ENCODE measurements at places on chromosomes 6 and 20.

GRCh38 chr20:10673176-10673841, 490 bp downstream of the JAG1 start:
- no peak for DNase-seq

DNA sequence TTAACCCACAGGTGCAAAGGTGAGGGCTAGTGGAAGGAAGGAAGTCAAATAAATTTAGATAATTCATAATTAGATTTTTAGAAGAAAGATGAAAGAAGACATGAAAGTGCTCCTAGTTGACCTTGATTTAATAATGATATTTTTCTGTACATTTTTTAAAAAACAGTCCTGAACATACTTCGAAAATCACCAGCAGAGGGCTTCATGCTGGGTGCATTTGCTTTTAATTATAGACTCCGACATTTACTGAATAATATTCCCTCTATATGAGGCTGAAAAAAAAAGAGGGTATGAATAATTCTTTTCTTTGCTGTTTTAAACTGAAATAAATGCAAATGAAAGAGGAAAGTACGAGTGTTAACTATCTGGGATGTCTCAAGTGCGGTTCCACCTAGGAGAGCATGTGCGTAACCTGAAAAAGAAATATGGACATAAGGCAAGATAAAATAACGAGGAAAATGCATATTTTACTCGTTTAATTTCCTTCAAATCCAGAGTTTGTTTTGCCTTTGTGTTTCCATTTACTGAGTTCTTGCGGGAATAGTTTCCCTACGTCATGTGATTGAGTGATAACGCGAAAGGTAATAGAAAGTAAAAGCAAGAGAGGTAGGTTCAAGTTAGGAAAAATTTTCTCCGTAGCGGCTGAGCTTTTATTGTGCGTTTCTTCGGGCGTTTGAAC, 3.1 kb upstream of the TFAP2B start:
- no peak for DNase-seq

DNA sequence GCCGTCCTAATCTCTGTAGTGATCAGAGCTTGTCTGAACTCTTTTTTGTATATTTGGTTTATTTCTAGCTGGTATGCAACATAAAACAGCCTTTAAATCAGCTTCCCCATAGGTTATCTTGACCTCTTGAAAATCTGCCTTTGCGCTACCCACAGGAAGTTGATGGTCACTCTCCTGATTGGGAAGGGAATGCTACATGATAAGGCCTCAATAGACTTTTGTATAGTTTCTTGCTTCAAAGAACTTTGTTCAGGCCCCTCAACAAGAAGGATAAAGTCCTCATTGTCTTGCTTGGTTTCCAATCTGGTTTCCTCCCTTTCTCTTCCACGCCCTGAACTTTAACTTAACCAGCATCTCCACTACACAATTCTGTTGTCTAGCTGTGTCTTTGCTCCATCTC, 95.4 kb upstream of the TENT5A start:
- no peak for DNase-seq

DNA sequence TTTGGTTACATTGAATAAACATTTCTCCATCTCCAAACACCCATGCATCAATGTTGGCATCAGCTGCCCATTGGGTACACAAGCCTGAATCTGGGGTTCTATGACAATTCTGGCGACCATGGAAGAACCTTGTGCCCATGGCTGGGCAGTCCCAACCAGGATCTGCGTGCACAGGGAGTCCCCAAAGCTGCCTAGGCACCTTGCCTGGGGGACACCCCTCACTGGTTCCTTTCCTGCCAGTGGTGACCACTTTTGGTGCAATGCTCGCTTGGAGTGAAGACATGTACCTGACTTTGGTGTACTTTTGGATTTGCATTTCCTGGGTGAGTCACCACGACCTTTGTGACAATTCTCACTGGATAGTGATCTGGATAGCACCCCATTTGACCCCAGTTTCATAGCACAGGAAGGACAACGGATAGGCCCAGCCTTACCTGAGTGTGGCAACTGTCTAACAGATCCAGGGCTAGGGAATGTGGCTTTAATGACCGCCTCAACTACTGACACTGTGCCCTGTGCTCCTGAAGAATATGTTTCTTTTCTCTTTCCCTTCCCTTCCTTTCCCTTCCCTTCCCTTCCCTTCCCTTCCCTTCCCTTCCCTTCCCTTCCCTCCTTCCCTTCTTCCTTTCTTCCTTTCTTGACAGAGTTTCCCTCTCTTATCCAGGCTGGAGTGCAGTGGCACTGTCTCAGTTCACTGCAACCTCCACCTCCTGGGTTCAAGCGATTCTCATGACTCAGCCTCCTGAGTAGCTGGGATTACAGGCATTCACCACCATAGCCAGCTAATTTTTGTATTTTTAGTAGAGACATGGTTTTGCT, 7.1 kb downstream of the SPINT3 start:
- DNase-seq, result no peak

DNA sequence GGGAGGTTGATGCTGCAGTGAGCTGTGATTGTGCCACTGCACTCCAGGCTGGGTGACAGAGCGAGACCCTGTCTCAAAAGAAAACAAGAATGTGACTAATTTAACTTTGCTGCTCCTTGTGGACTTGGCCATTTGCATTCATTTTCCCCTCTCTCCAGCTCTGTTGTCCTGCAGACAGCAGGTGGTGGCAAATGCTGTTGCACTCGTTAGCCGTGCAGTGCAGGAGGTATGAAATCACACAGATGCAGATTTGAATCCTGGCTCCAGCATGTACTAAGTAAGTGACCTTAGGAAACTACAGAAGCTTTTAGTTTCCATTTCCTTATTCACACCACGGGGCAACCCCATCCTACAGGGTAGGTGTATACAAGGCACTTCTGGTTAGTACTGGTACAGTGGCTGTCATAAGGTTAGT, 9.6 kb upstream of the BEND3 start:
- DNase-seq, result no peak

- no peak for DNase-seq
Measured at GRCh38 chr6:102902471-102902870, 1509.0 kb downstream of the GRIK2 start.

- DNase-seq, result no peak
Measured at GRCh38 chr6:38239719-38240451, 399.8 kb downstream of the BTBD9 start.

DNA sequence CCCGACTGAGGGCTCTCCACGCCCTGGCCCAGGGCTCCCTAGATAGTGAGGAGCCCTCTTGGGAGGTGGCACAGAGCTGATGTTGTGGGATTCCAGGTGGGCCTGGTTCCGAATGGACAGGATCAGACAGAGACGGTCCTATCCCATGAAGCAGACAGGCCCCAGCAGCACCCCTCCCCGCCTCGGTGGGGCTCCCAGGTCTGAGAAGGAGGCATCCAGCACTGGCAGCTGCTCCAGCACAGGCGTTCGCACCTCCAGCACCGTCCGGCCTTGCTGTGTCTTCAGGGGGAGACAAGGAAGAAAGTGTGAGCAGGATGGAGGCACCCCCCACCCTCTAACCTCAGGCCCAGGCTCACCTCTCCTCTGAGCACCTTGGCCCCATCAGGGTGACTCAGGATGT, 28.7 kb downstream of the COL11A2 start:
- DNase-seq, result no peak

- DNase-seq, result no peak
Measured at GRCh38 chr6:46972531-46972930, 50.8 kb upstream of the ADGRF5 start.

- DNase-seq, result no peak
Measured at GRCh38 chr6:135814043-135814442, 37.5 kb upstream of the PDE7B start.

- no peak for DNase-seq
Measured at GRCh38 chr6:108795122-108795521, 53.1 kb upstream of the ARMC2 start.

- DNase-seq, result no peak
Measured at GRCh38 chr6:31765910-31766794, 3.7 kb downstream of the SAPCD1 start.

DNA sequence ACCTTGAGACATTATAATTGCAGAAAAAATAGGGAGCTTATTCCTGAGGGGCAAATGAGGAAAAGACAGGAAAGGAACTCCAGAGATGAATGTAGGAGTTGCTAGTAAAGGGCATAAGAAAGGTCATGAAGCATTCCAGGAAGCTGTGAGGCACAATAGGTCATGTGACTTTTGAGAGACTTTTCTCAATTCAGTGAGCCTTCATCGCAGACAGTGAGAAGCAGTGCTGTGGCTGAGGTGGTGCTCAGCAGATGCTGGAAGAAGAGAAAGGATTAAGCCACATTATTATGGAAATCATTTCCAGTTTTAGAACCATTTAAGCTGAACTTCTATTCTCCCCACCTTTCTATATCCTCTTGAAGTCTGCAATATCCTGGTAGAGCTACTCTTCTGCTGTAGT, 4.1 kb downstream of the SPTLC3 start:
- no peak for DNase-seq

DNA sequence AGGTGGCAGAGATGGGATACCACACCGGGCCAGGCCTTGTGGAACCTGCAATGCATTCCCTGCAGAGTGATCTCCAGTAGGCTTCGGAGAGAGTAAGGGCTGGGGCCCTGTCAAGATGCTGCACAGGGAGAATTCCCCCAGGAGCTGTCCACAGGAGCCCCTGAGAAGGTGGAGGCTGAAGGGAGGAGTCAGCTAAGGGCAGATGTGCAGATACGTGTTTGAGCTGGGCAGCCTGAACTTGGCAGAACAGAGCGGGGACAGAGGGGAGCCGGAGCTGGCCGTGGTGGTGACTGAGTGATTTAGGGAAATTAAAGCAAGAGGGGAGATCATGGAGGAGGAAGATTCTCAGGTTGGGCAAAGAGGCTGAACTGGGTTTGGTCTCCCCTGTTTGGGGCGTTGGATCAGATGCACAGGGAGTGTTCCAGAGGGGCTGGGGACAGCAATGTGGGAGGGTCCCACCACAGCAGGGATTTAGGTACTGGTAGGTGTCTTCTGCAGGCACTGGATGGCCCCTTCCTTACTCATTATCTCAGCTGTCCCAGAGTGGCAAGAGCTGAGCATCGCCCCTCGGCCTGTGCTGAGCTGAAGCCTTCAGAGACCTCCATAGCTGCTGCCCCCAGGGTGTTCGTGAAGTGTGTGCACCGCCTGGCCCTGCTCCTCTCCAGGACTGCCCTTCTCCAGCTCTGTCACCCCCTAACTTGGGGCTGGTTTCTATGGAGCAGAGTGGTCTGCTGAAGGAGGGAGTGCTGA, 3.8 kb upstream of the NCR2 start:
- DNase-seq, result no peak

DNA sequence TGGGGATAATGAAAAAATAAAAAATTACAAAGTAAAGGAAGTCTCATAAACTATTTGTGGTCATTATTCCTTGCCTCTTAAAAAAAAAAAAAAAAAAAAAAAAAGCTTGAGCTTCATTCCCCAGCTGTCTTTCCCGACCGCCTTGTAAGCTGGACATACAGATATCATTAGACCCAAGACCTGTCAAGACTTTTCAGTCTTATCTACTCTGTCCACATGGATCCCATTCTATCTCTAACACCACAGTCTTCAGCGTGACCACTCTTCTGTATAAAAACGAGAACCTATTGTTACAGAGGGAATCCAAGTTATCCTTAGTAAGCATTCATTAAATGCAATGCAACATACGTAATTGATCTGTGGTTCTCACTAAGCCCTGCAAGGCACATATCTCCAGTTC, 423.5 kb downstream of the MEI4 start:
- DNase-seq, result no peak

DNA sequence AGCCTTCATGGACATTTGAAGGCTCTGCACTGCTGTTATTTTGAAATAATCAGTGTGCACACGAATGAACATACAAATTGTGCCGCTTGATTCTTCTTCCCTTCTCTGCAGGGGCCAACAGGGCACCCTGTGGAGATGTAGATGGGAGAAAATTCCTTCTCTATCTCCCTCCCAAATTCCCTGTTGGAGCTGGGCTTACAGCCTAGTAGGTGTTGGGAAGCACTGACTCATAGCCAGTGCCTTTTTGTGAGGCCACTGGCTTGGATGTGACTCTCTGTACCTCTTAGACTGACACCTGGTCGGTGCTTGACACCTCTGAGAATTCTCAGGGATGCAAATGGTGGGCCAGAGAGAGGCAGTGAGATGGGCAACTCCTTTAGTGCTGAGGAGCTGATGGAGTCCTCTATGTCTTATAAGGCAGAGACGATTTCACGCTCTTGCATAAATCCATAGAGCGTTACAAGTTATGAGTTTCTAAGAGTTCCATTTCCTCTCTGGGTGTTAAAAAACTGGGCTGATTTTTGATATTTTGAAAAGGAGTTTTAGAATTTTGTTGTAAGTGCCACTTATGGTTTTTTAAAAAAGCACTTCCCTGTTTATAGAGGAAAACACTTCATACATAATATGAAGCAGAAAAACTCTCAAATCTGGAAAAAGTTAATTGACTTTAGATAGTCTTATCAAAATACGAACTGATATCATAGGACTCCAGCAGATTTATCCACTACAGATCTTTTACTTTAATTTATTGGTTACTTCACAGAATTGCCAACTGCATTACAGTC, 89.8 kb upstream of the MAP3K7 start:
- DNase-seq, result no peak

GRCh38 chr6:42419490-42420280, 32.0 kb downstream of the TRERF1 start:
- no peak for DNase-seq

- DNase-seq, result no peak
Measured at GRCh38 chr20:40191573-40191972, 497.5 kb downstream of the MAFB start.

DNA sequence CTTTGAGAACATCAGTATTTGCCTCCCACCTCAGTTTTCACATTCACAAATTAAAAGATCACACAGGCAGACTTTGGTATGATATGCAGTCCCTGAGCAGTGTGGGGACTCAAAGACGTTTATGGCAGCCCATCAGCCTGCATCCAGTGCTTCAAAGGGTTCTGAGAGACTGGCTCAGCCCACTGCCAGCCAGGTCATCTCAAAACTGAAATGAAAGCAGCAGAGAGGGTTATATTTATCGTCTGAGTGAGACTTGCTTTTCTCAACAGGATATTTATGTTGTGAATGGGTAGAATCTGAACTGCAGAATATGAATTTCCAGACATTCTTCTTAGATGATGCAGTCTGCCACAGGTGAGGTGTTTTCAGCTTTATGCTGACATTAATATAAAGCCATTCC, 159.8 kb downstream of the NRN1 start:
- DNase-seq, result no peak

DNA sequence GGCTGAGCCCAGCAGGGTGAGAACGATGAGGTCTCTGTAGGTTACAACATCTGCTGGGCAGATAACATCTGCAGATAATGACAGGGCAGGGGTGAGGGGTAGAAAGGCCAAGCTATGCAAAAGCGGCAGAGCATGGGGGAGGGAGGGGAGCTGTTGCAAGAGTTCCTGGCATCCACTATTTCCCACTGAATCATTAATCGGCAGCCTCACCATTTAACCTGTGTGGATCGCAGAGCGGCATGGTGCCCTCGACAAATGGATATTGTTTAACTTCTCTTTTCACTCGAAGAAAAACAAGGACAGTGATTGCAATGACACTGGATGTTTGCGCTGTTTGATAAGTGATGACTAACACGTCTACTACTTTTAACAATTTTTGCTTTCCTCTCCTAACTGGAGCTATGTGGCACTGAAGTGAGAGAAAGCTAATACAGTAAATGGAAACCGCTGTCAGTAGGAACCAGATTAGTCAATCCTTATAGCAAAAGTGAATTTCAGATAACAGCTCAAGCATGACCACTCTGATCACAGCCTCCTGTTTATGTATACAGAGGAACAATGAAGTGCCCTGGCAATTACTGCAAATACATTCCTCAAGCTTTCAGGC, 381.5 kb downstream of the TFAP2A start:
- DNase-seq, result no peak
